ENCODE measurements at places on chromosomes 12 and 14.

GRCh38 chr14:61025251-61026223 is 44.5 kb downstream of the SLC38A6 start:
- no peak overlapping the region for H3K4me3 ChIP-seq
- no peaks in the 10 kb centered on the region for H3K36me3 ChIP-seq
- peak; percentile 27 for DNase-seq
- H3K27me3 ChIP-seq: no peaks in the 10 kb centered on the region
- no peaks in the 10 kb centered on the region for H3K4me1 ChIP-seq

DNA sequence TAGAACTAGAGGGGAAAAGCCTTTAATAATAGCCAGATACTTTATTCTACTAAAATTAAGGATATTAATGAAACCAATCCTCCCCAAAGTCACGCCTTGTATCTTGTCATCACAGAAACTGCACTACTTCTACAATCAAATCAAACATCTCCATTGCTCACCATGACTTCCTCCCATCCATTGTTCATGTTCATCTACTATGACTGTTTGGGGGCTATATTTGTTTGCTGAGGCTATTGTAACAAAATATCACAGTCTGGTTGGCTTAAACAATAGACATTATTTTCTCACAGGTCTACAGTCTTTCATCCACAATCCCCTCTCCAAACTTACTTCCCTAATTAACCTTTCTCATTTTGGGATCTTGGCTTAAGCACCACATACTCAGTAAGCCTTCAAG is 193.6 kb upstream of the FSCB start:
- no peak for DNase-seq
- no peak overlapping the region for H3K4me3 ChIP-seq
- H3K36me3 ChIP-seq: no peaks in the 10 kb centered on the region
- H3K4me1 ChIP-seq: no peaks in the 10 kb centered on the region
- H3K27ac ChIP-seq: no peak overlapping the region

- no peak for DNase-seq
- no peaks in the 10 kb centered on the region for H3K4me1 ChIP-seq
- H3K36me3 ChIP-seq: no peaks in the 10 kb centered on the region
- H3K27me3 ChIP-seq: no peaks in the 10 kb centered on the region
Observed at GRCh38 chr12:84719997-84720396, 192.6 kb downstream of the SLC6A15 start.

DNA sequence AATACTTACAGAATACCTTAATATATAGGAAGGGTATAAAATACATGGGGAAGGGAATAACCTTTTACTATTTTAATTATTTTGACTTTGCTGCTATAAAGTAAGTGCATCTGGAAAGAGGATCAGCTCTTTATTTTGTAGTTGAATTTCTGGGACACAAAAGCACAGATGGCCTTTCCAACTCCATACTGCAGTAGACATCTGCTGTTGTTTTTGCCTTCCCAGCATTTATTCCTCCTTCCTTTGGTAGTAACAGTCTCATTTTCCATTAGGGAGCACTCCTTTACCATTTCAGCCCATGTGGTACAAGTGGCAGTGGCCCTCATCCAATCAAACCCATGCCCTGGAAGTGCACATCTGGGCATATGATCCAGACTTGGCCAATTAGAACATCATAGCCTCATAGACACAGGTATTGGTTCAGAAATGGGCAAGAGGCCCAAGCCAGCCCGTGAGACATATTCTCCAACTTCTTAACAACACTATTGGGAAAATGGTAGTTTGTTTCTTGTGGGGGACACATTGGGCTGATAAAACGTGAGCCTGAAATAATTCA is 64.8 kb upstream of the YARS2 start:
- peaks cover 48% of the 10 kb centered on the region for H3K36me3 ChIP-seq
- H3K4me3 ChIP-seq: no peak overlapping the region
- no peak overlapping the region for H3K27ac ChIP-seq
- H3K27me3 ChIP-seq: no peaks in the 10 kb centered on the region
- no peak for DNase-seq
